Germinal center (tissue), 1 donor: ENCODE measurements at places on chromosomes 7 and 10.

DNA sequence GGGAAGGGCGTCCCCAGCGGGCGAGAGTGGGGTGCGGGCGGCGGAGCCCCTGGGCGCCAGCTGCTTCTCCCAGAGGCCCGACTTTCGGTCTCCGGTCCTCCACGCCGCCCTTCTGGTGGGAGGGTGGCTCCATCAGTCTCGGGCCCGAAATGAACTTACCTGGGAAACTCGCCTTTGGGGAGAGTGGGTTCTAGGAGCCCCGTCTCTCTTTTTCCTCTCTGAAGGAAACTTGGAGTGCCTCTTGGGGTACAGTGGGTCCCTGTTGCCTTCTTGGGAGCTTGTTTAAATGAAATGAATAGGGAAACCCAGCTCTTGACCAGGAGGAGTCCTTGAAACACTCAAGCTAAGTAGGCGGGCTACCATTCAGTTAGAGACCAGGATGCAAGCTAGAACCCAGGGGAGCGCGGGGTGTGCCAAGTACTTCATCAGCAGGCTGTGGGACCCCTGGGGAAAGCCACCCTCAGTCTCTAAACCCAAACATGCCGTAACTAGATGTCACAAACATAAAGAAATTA, 1.3 kb downstream of the SLC26A4 start:
- no peak for DNase-seq

- peak; percentile 92 for DNase-seq
Observed at GRCh38 chr7:1979591-1980560, 252.9 kb downstream of the MAD1L1 start.

DNA sequence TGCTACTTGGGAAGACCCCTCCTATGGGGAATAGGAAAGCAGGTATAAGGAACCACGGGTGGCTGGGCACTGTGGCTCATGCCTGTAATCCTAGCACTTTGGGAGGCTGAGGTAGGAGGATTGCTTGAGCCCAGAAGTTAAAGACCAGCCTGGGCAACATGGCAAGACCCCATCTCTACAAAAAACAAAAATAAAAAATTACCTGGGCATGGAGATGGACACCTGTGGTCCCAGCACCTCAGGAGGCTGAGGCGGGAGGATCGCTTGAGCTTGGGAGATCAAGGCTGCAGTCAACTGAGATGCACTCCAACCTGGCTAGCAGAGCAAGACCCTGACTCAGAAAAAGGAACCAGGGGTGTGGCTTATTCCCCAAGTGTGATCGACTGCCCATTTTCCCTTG, 986 bp upstream of the FSCN3 start:
- no peak for DNase-seq

DNA sequence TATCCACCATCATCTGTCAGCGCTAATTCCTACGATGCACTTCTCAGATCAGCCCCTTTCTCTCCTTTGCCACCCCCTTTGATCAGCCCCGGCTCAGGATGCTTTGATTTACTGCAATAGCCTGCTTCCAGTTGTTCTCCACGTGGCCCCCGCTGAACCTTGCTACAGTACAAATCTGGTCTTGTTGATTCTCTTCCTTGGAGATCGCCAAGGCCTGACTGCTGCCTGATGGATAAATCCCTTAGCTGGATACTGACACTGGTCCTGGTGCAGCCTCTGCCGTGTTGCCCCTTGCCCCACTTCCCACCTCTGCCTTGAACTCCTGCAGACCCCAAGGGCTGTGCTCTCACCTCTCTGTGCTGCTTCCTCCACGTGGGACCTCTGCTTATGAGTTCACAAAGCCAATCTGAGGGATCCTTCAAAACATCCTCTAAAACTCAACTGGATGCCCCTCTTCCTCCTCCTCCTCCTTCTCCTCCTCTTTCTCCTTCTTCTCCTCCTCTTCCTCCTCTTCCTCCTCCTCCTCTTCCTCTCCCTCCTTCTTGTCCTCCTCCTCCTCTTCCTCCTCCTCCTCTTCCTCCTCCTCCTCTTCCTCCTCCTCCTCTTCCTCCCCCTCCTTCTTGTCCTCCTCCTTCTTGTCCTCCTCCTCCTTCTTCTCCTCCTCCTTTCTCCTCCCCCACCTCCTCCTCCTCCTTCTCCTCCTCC, 15.3 kb downstream of the PLXNA4 start:
- no peak for DNase-seq

DNA sequence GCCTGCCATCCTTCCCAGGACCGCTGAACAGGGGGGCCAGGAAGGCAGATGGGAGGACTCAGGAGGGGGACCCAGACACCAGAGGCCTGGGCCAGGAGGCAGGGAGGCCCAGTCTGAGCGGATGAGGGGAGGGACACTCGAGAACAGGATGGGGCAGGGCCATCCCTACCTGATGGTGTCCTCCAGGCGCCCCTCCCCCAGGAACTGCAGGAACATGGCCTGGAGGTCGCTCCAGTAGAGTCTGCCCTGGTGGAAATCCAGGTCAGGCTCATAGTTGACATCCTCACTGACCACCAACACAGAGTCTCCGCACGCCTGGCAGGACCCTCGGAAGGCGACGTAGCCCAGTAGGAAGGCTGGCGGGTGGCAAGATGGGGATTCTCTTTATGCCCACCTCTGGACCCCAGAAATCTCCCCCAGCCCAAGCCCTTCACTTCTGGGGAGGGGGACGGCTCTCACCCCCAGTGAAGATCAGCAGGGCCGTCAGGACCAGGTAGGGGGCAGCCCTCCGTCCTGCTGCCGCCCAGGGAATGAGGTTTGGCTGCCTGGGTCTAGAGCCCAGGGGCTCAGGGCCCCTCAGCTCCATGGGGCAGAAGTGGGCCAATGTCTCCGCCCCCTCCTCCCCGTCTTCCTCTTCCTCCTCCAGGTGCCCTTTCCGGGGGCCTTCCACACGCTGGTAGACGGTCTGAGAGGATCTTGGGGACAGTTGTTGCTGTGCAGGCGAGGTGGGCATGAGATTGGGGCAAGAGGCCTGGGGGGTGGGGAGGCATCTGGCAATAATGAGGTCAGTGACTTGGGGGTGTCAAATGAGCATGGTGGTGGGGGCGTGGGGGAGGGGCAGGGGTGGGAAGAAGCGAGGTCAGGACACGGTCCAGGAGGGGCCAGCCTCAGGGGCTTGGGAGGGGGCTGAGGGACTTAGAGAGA, 573 bp downstream of the TFR2 start:
- DNase-seq, result no peak

DNA sequence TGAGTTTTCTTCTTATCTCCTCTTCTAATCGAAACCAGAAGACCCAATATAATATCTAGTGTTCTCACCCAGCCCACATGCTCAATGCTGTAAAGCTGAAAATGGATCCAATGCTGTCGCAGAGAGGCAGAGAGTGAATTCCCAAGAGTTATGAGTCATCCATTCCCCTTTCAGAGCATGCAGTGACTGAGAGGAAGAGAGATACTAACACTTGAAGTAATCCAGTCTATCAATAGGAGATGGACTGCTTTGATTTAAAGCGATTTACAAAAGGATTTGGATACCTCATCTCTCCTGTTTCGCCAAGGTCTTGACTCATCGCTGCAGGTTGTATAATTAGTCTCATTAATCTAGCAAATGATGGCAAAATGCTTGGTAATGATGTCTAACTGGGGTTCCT, 41.5 kb upstream of the PRKCQ start:
- no peak for DNase-seq

- DNase-seq, result no peak
Observed at GRCh38 chr10:24010436-24010970, 198.4 kb upstream of the KIAA1217 start.

GRCh38 chr10:65335311-65335710, 1590.5 kb upstream of the LRRTM3 start:
- DNase-seq, result no peak

GRCh38 chr10:122113161-122113944, 124.4 kb downstream of the TACC2 start:
- DNase-seq, result no peak

- DNase-seq, result no peak
Observed at GRCh38 chr10:46014206-46014605, 16.2 kb downstream of the NCOA4 start.

GRCh38 chr7:45073786-45074527, 14.8 kb downstream of the NACAD start:
- DNase-seq, result no peak
